ENCODE measurements at places on chromosomes 5 and 9. TPM values are rescaled to one million over a fixed set of nuclear protein-coding genes. Genes with fewer than 3 reads are reported as not detected.

Gene DAB2IP
- 26.0 TPM for total RNA-seq

Gene NDUFAF2
- 60.8 TPM for total RNA-seq

Gene ADAMTS16
- total RNA-seq: not detected

Gene NDUFA8
- total RNA-seq: 63.5 TPM

Gene SPINK7
- total RNA-seq: not detected

Gene NOTCH1
- 5.5 TPM for total RNA-seq

Gene RAB24
- total RNA-seq: 31.7 TPM

GRCh38 chr5:178113141-178113787, at the start of gene N4BP3:
TSS of gene N4BP3 (plus strand) at chr5:178113532. CDS start at chr5:178119584, 6,052 bp downstream.
- DNase-seq: peak; percentile 85

GRCh38 chr9:93061791-93062763, 3.6 kb downstream of the SUSD3 start:
- DNase-seq: peak; percentile 84

DNA sequence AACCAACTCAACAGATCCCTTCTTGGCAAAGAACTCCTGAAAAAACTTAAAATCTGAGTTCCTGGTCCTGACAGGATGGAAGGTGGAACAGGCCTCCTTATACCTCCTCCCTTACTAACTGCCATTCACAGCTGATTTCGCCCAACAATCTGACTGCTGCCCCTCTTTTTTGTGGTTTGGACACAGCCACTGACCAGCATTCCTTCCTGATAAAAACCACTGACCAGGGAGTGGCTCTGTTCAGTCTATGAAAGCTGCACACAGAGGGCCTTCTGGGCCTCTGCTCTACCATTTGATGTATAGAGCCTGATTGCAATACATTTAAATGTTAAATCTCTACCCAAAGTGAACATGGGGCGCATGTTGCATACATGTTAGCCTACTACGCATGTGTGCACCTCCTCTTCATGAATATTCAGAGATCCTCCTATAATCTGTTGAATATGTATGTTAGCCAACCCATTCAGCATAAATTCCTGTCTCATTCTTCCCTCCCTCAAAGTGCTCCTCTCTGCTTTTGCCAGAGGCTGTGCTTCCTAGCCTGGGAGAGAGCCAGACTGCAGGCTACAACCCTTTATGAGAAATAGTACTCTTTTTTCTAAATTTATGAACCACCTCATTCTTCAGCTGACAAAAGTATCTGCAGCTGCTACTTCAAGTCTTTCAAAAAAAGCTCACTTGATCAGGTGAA, 93.7 kb upstream of the MRPS30 start:
- no peak for DNase-seq

DNA sequence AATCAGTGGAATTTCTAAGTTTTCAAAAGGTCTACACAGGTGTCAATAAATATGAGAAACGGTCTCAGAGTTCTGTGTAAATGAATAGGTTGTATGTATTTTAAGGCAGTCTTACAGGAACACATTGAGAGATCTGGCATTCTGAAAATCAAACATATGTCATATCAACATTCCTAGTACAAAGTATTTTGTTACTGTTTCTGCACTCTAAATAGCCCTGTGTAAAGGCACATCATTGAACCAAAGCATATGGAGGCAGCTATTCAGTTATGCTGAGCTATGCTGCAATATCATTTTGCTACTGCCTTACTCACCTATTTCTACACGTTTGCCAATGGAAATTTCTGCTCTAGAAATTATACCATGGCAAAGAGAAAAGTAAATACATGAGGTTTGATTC, 379.1 kb downstream of the KIAA0825 start:
- no peak for DNase-seq

DNA sequence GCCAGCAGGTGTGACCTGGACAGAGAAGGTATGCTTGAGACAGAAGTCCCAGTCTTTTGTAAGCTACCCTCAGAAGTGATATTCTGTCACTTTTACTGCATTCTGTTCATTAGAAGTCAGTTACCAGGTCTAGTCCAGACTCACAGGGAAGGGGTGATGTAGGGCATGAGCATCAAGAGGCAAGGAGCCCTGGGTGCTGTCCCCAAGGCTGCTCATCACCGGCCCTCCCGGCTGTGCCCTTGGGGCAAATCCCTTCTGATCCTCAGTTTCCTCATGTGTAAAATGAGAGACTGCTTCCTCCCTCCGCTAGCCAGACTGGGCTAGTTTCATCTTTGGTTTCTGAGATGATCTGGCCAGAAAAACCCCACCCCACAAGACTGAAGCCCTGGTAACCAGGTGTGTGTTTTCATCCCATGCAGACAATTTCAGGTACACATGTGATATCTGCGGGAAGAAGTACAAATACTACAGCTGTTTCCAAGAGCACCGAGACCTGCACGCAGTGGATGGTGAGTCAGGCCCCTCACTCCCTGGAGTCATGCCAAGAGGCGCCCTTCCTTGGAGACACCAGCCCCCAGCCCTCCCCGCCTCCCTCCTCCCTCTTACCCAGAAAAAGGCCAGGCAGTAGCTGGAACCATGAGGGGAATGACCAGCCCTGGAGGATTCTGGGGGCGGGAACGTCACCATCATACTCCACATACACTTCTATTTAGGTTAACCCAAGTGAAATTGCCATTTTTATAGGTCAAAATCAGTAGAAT, 71.0 kb downstream of the AMBP start:
- DNase-seq: peak; percentile 16

DNA sequence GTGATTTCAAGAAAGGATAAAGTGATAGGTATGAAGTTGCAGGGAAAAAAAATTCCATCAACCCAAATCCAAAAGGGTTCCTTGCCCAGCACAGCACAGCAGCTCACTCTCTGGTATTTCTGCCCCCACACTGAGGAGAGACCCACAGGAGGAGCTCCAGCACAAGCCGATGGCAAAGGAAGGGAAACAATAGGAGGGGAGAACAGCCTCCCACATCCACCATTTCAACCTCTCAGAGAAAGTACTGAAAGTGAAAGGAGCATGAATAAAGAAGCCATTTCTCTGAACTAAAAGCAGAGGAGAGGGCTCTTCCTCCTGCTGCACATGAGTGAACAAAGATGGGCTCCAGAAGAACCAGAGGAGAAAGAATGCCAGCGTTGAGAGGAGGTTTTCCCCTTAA, 54.9 kb upstream of the ZSWIM6 start:
- DNase-seq: peak; percentile 37

- DNase-seq: no peak
Observed at GRCh38 chr9:98378206-98378780, 122.8 kb upstream of the TBC1D2 start.
